Fibroblast of skin of right quadriceps (primary cell): ENCODE measurements at places on chromosomes 7 and 10.
A peak's percentile ranks its signal among the peaks of the same experiment; 100 is the strongest.

GRCh38 chr10:26859241-26860101 is 1.3 kb downstream of the ABI1 start:
- no peak for DNase-seq

- peak; percentile 53 for DNase-seq
Measured at GRCh38 chr10:122435212-122435827, 19.1 kb upstream of the ARMS2 start.

GRCh38 chr7:44269417-44269816 is 56.0 kb downstream of the CAMK2B start:
- no peak for DNase-seq

- DNase-seq = no peak
Measured at GRCh38 chr7:31955021-31955420, 115.2 kb downstream of the PDE1C start.

DNA sequence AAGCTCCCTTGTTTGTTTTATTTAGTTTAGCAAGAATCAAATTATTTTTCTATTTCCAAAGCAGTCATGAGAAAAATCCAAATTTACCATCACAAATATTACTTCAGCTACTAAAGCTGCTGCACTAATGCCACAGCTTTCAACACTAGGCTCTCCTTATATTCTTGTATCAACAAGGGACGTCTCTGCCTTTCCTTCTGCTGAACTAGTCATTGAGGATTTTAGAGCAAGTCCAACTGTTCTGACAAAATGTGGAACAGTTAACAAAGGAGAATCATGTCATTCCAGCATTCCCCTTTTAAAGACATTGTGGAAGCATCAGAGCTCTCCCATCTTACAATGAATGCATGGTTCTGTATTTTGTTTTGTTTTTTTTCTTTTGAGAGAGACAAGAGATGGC is 28.6 kb downstream of the FAM13C start:
- no peak for DNase-seq

DNA sequence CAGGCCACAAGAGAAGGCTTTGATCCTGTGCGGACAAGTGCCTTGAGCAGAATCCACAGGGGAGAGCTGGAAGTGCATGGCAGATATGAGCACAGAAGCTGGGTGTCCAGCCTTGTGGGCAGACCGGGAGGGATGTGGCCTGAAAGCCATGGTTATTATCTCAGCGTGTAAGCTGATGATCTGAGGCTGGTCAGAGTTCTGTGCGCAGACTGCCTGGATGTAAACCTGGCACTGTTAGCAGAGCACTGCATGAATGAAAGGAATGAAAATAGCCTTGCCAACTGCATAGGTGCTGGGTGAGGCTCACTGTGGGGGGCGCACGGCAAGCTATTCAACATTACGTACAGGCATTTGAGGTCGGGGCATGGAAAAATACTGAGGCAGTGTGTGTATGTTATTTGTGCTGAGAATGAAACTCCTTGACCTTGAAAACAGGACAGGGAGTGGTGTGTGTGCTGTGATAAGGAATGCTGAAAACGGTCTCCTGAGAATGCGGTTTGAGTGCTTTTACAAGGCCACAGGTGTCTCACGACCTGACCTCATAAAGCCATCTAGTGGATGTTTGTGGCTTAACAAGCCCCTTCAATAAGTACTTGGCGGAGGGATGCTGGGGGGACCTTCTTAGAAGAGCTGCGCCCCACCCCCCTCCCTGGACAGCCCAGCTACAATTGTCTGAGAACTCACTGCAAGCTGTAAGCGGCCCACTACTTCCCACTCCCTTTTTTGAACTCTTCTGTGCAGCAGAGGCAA is 18.7 kb downstream of the AKR1C1 start:
- DNase-seq = peak; percentile 16

DNA sequence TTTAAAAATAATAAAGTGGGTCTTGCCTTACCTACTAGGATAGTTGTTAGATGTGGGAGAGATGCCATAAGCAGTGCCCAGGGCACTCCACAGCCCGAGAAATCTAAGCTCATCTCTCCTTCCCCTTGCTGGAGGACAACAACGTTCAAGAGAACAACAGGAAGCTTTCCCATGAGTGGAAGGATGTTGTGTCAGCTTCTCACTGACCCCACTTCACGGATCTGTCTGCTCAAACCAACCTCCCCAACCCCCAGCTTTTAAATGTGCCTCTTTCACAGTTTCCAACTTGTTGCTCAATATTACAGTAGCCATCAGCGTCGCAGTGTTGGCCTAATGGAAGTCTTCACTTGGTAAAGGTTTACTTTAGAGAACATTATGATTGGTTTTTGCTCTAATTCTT is 72.1 kb downstream of the PTPRE start:
- no peak for DNase-seq

DNA sequence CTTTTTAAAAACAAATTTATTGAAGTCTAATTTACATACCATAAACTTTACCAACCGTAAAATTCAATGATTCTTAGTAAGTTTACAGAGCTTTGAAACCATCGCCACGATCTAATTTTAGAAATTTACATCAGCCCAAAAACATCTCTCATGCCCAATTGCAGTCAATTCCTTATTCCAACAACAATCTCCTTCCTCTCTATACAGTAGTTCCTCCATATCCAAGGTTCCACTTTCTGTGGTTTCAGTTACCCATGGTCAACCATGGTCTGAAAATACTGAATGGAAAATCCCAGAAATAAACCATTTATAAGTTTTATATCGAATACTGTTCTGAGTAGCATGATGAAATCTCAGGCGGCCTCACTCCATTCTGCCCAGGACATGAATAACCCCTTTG is 183.4 kb upstream of the ADCY1 start:
- peak; percentile 12 for DNase-seq

- no peak for DNase-seq
Measured at GRCh38 chr10:8059191-8059936, 4.9 kb downstream of the GATA3 start.

DNA sequence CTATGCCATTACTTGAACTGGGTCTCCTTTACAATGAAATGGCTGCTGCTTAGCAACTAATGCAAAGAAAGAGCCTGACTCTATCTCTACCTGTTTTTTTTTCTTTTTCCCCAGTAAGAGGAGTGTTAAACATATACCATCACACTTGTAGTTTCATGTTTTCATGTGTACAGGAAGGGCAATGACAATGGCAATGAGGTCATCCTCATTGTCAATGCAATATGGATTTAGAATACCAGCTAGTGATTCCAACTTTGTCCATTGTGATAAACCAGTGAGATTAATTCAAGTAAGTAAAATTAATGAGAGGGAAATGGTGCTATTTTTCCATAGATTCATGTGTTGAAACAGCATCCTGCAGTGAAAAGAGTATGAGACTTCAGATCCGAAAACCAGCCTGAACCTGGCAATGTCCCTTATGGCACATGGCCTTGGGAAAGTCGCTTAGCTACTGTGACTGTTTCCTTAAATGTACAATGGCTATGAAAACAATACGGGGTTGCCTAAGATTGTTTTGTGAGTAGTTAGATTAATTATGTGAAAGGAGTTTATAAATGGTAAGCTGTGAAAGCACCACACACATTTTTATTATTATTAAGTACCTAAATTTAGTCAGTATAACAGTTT is 11.2 kb downstream of the DGKI start:
- no peak for DNase-seq

DNA sequence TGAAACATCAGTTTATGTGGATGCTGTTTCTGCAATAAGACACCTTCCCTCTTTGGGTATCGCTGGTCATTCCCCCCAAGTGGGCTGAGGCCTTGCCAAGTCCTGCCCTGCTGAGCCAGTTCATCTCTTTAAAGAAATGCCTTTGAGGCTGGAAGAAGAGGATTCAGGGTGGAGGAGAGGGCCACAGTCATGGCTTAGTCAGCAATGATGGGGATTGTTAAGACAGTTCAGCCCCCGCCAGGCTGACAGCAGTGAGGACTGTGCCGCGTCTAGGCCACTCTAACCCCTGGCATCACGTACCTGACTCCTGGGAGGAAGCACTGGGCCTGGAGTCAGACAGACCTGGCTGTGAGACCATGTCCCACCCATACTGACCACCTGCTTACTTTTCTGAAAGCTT is 48.3 kb downstream of the PNLIPRP2 start:
- no peak for DNase-seq

DNA sequence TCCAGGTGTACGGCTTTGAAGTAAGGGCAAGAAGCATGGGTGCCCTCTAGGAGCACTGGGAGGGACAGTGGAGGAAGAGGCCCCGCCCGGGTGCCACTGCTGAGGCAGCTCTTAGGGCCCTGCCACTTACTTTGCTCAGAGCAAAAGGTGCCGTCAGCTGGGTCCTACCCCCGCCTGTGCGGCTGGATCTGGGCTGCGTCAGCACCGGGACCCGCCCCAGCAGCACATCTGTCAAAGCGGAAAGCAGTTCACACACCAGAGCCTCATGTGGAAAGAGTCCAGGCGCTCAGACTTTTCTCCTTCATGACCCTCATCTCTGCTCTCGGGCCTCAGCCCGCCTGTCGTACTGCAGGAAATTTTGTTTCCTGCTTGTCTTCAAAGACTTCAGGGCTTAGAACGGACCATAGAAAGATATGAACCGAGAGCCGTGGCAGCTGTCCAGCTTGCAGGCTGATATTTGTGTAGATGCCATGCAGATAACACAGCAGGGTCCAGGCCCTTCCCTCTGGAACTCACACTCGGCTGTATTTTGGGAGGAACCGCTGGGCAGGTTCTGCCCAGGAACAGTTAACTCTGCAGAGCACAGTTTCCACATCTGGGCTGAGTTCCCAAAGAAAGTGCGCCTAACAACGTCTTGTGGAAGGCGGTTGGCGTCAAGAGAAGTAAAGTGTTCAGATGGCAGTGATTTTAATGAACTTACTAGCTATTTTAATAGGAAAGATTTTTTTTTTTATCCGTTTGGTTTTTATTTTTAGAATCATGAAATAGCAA is 44.3 kb upstream of the PRKAR1B start:
- peak; percentile 7 for DNase-seq

- DNase-seq = no peak
Measured at GRCh38 chr7:110909117-110909516, 181.8 kb upstream of the LRRN3 start.

DNA sequence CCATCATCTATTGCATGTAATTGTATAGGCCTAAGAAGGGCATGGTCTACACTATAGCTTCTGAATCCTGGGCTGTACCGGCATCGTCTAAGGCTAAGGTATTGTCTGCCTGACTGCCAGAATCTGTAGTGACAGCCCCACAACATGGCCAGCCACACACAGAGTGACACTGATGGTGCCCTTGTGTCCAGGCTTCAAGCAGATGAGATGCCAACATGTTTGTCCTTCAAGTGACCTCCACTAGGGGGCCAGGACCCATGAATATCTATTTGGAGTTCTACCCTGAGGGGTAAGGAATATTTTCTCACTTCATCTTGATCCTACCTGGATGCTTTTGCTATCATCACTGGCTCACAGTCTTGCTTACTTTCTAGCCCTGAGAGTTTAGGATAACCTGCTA is 1.5 kb downstream of the CYP3A7 start:
- no peak for DNase-seq

DNA sequence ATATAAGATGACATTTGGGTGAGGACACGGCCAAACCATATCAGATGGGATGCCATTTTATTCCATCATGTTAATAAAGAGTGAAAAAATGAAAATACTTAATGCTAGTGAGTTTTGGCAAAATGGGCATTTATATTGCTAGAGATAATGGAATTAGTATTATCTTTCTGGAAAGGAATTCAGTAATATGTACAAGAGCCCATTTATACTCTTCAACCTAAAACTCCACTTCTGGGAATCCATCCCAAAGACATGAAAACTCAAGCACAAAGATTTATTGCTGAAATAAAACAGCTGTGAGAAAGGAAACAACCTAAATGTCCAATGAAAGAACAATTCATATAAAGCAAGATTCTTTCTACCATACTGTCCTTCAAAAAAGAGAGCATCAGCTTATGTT is 96.0 kb upstream of the TMEM168 start:
- no peak for DNase-seq

DNA sequence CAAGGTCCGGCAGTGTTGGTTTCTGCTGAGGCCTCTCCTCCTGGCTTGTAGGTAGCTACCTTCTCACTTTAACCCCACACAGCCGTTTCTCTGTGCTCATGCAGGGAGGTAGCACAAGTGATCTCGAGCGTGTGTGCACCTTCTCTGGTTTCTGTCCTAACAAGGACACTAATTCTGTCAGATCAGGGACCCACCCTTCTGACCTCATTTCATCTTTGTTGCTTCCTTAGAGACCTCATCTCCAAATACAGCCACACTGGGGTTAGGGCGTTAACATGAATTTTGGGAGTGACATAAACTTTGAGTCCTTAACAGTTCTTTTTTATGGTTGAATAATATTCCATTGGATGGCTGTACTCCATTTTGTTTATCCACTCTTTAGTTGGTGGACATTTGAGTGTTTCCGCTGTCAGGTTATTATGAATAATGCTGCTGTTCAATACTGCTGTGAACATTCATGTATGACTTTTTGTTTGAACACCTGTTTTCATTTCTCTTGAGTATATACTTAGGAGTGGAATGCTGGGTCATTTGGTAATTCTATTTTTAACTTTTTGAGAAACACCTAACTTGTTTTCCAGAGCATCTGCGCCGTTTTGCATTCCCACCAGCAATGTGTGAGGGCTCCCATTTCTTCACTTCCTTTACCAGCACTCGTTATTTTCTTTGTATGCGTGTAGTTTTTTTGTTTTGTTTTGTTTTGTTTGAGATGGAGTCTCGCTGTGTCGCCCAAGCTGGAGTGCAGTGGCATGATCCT is 57.5 kb downstream of the LCOR start:
- DNase-seq = no peak

DNA sequence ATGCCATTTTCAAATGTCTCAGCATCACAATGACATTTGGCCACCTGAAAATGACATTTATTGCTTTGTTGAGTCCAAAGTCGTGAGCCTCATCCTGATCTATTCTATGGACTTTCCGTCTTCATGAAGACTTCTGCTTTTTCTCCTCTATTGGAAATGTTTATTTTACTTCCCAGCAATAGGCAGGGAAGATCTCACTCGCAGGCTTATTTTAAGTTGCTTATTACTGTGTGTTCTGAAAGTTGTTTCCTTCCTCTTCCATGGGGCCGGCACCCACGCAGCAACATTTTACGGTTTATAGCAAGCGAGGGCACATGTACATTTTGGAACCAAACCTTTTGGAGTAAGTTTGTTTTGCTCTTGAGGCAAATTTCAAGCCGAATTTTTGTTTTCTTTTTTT is 221.0 kb upstream of the KLF6 start:
- no peak for DNase-seq

GRCh38 chr10:2851566-2851965 is 215.8 kb upstream of the PFKP start:
- DNase-seq = no peak

DNA sequence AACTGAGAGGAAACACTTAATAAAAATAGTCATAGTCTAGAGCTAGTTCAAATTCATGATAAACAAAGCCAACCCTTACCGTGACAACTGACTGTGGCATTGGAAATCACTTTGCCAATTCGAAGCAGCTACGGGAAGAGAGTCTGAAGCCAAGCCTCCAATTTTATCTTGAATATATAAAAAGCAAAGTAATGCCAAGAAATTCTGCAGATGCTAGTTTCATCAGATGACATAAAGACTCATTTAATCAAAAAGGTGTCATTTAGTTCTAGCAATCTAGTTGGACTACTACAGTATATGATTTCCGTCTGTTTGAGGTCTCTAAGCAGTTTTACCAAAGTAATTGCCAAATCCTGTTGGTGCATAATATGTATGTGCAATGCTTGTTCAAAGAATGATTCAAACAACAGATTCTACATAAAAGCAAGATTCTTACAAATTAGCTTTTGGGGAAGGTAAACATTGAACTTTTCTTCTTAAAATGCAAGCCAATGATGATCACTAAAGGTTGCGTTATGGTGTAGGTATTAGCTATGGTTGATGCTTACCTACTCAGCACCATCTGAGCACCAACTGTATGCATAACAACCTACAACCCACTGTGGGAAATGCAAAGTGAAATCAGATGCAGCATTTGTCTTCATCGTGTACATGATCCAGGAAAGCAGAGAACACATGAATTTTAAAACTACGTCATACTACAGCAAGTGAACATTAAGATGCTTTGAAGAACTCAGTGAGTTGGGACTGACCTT is 2.8 kb downstream of the FAM171A1 start:
- DNase-seq = no peak
